ENCODE measurements at places on chromosomes 5 and 9.

DNA sequence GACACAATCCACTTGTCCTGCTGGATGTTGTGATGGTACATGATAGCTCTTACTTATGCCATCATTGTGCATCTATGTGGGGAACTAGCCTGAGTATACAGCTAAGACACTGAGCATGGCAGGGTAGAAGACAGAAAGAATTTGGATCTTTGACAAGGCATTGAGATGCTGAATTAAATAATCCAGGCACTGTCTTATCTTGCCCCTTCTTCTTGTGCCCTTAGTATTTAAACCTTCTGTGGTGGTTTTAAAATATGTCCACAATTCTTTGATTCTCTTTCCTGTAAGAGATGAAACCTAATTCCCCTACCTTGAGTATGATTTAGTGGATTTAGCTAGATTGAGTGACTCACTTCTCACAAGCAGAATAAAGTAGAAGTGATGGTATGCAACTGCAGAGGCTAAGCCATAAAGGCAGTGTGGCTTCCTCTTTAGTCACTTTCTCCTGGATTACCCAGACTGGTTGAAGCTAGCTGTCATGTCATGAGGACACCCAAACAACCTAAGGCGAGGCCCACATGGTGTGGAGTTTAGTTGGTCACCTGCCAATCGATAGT is 174.0 kb upstream of the NREP start:
- no peak for DNase-seq

DNA sequence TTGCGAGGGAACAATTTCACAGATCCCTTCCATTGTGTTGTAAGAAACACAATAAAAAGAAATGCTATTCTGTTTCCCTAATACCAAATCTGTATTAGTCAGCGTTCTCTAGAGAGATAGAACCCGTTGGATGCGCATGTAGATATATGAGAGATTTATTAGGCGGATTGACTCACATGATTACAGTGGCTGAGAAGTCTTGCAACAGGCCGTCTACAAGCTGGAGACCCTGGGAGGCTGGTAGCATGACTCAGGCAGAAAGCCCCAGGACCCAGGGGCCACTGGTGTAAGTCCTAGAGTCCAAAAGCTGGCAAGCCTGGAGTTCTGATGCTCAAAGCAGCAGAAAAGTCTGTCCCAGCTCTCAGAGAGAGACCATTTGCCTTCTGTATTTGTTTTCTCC is 18.4 kb upstream of the IL17B start:
- no peak for DNase-seq

- no peak for DNase-seq
Measured at GRCh38 chr9:136010615-136011361, 49.6 kb upstream of the UBAC1 start.

- DNase-seq: no peak
Measured at GRCh38 chr9:36834736-36835135, 199.3 kb downstream of the PAX5 start.

DNA sequence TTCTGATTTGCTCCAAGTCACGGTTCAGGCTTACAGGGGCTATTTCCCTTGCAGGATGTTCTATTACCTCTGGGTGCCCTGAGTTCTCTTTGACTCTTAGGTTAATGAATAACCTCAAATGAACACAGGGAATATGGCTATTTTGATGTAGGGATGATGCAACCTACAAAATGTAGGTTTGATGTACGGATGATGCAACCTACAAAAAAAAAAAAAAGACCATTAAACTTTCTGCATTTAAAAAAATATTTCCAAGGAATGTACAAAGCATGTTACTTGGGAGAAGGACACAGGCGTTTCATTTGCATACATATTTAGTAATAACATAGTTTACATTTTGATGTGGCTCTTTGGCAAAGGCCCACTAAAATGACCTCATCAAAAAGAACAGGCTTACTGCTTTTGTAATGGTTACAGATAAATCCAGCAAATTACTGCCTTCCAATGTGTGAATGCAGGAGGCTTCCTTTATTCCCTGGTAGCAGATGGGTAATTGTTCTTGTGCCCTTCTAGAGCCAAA is 36.3 kb downstream of the ZNF474 start:
- DNase-seq: no peak

DNA sequence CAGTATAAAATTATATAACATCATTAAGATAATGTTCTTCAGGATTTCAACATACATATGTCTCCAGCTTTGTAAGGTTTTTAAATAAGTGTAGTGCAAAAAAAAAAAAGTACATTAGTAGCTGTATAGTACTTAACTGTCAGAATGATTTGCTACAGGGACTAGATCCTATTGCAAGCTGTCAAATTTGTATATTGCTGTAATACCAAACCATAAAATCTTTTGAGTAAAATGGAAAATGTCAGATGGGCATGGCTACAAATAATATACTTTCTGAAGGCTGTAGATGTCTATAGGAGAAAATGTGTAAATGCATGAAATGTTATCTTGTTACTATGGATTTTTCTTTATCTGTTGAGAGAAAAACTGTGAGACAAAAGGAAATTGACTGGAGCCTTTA is 298.5 kb downstream of the KDM4C start:
- no peak for DNase-seq

- DNase-seq: no peak
Measured at GRCh38 chr9:94108584-94108983, 24.3 kb downstream of the PTPDC1 start.

DNA sequence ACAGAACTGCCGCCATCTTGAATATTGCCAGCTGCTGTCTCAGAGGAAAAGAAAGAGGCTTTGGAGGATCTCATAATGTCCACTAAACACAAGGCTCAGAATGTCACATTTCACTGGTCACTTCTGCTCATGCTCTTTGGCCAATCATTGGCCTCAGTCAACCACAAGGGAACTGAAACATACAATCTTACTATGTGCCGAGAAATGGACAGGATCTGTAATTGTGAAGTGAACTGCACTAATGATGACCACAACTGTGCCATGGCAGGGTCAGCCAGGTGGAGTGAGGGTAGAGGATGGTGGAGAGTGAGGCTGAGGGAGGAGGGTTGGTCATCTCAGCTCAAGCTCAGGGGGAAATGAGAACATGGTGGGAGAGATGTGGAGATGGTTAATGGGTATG is 32.8 kb downstream of the GDNF start:
- DNase-seq: no peak

GRCh38 chr9:82367016-82367415 is 378.4 kb downstream of the SPATA31D1 start:
- DNase-seq: no peak

DNA sequence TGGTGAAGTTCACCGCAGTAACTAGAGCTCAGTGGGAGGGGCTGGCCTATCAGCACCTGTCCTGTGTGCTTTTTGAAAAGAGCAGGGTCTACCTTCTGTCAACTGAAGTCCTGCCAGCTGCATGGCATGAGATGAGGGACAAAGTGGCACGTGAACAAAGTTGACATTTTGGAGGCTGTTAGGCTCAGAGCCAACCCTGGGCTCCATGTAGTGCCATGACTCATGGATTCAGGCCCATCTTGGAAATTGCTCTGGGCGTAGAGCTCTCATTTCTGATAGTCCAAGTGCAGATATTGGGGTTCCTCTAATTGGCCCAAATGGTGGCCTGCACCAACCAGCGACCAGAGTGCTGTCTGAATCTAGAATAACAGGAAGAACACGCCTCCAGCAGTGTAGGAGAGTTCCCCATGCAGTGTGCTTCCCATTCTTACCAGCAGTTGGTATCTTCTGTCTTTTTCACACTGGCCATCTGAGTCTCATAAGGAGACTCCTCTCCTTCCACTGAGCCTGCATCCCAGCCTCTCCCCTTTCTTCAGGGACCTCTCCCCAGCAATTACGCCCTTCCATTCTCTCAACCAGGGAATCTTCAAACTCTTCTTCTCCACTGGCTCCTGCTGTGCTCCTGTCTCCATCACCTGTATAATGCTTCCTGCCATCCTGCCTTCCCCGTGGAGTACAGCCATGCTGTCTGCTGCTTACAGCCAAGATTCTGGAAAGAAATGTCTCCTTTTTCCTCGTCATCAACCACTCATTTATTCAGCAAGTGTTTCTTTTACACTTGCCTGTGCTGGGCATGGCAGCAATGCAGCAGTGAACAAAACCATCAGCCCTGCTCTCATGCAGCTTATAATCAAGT is 30.4 kb downstream of the IRF1 start:
- DNase-seq: peak; percentile 3

DNA sequence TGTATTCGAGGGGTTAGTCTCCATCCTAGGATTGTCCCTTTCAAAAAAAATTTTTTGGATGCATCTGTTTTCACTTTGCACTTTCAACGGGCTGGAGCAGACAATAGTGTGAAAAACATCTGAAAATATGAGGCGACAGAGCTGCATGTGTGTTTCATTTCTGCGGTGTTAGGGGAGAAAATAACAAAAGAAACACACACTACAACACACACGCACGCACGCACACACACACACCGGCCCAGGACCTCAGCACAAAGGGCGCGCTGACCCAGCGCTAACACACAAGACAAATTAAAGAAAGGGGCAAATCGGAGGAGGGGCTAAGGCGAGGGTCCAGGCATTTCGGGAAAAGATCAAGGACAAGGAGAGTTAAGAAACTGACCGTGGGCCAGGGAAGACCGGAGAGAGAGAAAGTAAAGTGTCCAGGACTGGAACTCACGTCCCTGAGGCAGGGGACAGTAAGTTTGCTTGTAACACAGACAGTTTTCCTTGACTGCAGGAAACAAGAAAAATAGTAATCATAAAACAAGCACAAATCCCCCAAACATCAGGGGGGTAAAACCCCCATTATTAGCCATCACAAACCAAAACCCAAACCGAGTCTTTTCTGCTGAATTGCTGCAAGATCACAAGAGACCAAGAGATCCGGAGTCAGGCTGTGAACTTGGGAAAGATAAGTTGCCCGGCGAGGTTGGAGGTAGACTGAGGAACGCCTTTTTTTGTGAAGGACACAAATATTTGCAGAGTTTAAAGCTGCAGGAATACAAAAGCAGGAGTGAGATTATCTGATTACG is 302.1 kb downstream of the PARP8 start:
- DNase-seq: no peak

DNA sequence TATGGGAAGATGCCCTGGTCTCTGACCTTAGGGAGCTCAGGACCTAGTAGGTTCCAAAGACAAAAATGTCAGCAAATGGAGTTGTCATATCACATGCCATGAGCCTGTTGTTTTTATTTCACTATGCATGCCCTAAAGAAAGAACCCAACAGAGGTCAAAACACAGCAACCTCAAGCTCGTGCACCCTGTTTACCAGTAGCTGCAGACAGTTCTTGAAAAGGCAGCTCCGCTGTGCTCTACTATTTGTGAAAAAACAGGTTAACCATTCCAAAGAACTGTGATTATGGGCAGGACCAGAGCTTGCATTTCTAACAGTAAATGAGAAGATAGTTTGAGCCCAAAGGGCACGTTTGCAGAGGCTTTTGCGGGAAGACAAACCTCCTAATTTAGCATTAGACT is 22.8 kb downstream of the ITK start:
- no peak for DNase-seq

- no peak for DNase-seq
Measured at GRCh38 chr5:78647351-78647818, 1.2 kb downstream of the LHFPL2 start.

DNA sequence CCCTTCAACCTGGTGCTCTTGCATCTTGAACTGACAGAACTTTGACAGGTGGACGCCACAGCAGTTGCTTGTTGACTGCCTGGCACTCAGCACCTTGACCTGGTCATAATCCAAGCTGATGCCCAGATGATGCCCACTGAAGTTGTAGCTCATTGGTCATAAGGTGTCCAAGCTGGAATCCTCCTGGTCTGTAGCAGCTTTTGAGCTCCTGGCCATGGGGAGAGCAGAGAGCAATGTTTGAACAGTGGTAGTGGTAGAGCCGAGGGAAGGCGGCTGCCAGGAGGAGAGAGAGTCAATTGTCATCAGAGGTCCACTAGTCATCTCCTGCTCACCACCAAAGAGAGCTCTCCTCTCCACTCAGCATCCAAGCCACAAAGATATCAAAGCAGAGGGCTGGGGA is 23.3 kb downstream of the CSF2 start:
- DNase-seq: no peak

DNA sequence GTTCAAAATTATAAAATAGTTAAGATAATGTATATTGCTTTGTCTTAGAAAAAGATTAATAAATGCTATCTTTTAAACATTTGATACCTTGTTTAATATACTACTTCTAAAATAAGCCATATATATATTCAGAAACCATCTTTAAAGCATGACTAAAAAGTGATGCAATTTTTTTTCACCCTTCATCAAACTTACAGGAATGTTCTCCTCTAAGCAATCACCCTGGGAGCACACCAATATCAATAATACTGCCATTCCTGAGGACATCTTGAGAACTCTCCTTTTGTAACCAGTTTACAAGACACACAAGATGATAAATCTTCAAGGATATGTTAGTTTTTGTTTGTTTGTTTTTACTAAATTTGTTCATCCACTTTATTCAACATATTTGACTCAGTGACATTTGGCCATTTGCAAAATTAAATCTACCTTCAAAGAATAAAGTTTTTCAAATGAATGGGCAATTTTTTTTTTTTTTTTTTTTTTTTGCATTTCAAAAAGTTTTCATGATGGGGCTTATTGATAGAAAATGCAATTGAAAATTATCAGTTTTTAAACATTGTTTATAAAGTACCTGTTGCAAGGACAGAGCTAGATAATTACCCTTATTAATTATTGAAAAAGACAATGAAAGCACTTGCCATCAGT is 17.2 kb downstream of the FOXD1 start:
- DNase-seq: no peak

DNA sequence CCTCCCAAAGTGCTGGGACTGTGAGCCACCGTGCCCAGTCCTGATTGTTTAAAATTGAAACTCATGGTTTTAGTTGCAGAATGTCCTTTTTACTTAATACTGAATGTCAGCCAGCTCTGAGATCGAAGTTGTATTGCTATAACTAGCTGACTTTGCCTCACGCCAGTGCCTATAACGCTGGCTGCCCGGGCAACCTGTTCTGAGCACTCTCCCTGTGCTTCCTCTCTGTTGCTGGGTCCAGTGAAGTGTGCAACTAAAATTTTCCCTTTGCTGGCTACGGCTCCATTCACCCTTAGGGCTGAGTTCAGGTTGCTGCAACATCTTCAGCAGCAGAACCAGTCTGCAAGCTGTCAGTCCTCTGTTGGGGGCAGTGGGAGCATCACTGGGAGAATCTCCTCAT is 65.9 kb downstream of the GLDC start:
- DNase-seq: no peak

DNA sequence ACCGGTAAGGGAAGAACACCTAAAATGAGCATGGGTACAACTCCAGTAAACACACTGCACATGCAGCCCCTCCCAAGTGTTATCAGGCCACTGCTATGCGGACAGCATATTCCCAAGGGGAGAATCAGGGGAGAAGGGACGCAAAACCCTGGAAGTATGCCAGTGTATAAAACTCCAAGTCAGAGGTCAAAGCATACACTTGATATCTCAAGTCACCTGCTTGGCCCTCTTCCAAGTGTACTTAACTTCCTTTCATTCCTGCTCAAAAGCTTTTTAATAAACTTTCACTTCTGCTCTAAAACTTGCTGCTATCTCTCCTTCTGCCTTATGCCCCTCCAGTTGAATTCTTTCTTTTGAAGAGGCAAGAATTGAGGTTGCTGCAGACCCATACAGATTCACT is 408.1 kb downstream of the HTR1A start:
- no peak for DNase-seq

DNA sequence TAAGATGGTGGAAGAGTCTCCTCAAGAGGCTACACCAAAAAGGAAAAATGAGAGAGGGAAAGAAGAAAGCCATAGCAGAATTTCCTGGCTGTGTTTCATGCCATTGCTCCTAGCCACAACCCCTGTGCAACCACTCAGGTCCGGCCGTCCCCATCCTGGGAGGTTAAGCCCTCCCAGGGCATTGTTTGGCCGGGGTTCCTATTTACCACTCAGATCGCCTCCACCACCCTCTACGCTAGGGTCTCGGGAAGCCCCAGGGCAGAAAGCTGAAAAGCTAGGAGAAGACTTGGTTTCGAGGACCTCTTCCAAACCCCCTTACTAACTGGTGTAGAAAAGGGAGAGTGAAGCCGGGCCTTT is 715 bp downstream of the RC3H2 start:
- DNase-seq: no peak
